ENCODE measurements at places on chromosomes 3 and 15.

- no peak for DNase-seq
Measured at GRCh38 chr3:190516416-190516815, 2.5 kb downstream of the IL1RAP start.

GRCh38 chr3:187521546-187521945, 148.6 kb downstream of the SST start:
- no peak for DNase-seq

DNA sequence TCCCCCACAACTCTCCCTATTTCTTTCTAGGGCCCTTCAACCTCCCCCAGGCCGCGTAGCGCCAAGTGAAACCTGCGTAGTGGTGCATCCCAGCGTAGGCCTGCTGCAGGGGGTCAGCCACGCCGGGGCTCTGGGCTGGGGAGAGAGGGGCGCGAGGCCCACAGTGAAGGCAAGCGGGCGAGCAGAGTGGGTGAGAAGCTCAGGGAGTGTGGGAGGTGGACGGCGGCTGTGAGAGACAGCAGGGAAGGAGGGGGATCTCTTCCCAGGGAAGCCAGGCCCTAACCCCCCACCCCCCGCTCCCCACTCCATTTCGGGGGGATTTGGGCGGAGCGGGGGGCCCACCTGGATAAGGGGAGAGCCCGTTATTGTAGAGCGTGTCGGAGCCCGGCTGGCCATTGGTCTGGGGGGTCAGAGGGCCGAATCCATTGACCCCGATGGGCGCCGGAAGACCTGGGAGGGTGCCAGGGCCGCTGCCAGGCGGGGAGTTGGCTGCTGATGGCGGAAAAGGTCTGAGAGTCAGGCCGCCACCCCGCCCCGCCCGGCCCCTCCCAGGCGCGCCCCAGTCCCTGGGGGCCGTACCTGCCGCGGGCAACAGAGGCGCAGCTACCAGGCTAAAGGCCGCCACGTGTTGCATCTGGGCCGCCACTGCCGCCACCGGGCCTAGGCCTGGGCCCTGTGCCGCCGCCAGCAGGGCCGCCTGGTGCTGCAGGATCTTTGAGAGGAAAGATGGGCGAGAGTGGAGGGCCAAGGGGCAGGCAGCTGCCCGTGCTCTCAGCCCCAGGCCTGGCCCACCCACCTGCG, 16.6 kb upstream of the PARP6 start:
- DNase-seq: no peak

DNA sequence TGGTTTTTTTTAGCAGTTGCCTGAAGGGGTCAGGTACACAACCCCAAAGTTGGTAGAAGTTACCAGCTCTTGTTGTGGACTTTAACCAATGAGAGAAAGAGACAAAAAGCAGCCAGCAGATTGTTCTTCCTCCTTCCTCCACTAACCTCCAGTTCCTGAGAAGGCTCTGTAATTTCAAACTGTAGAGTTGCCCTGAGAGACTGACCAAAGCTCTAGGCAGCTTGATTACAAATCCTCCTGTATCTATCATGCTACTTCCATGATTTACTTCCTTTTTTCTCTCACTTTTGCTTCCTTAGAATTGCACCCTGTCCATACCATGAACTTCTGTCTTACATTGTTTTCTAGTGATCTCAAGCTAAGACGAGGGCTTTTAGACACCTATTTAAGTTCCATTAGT, 29.2 kb downstream of the NSUN3 start:
- DNase-seq: no peak

DNA sequence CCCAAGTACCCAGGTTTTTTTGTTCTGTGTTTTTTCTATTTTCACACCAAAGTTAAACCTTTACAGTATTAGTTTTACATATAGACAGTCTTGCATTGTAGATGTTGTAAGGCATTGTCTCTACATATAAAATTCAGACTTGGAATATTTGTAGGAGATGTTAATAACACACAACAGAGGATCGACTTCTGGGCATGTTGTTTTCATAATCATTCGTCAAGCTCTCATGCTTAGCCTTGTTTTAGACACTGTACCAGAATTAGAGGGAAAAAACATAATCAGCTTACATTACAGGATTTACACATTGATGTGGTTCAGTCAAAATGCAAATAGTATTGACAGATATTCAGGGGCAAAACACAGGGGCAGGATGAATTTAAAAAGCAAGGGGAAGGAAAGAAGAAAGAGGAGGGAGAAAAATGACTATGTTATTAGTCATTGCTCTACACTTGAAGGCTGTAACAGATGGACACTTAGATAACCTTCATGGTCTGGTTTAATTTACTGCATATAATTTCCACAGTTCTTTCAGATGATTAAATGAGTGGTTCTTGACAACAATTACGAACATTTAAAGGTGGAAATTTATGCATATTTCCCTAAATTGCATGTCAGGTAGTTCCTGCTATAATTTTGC, 7.5 kb downstream of the CMSS1 start:
- DNase-seq: no peak

- DNase-seq: no peak
Measured at GRCh38 chr15:98085003-98085639, 124.6 kb downstream of the ARRDC4 start.

DNA sequence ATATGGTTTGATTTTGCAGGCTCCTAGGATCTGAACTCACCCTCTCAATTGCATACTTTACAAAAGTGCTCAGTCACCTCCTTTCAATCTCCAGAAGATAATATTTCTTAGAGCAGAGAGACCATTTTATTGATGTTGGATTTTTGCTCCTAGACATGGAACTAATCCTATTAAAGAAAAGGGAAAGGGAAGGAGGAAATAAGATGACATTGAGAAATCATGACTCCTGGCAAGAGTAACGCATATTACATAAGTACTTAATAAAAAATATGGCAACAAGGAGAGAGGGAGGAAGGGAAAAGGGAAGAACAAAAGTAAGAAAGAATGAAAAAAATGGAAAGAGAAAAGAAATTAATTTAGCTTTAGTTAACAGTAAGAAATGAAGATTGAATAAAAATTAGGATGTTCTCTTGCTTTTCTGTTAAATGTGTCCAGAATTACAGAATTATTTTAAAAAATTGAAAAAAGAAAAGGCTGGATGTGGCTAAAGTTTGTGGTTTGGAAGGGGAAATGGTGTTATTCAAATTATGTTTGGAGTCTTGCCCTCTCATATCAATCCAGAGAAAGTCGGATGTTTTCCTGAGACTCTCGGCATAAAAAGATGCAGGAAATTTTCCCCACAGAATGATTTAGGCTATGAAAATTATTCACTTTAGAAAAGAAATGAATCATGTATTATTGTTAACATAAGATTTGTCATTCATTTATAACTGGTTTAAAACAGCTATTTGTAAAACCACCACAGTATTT, 474.0 kb downstream of the FGF12 start:
- DNase-seq: no peak
